ENCODE measurements at places on chromosomes 7 and 10.
A peak's percentile ranks its signal among the peaks of the same experiment; 100 is the strongest.

GRCh38 chr7:27661811-27662489 lies 733 bp downstream of the HIBADH start:
- DNase-seq: peak; percentile 30

- peak; percentile 69 for DNase-seq
These were observed 578 bp downstream of the CACUL1 start for GRCh38 chr10:118754229-118754555.

- DNase-seq: no peak
These were observed 3.7 kb downstream of the MSRB2 start for GRCh38 chr10:23099079-23099478.

GRCh38 chr7:150974468-150975391 lies 3.4 kb downstream of the KCNH2 start:
- DNase-seq: peak; percentile 62

DNA sequence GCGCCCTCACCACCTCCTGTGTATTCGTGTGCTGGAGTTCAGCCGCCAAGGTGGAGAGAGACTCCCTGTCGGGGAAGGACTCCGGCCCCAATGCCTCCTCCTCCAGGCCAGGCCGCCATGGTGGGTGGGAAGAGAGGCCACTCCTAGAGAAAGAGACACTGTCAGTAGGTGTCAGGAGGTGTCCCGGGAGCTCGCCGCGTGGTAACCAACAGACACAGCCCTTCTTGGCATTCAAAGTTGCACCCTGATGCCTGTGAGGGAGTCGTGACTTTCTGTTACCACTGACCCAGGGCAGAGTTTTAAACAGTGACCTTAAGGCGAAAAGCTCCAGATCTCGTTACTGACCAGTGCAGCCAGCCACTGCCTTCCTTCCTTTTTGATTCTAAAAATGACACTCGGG lies 155.2 kb downstream of the CUX1 start:
- DNase-seq: no peak

- DNase-seq: no peak
These were observed 78.1 kb downstream of the AHR start for GRCh38 chr7:17376595-17376994.

- DNase-seq: peak; percentile 94
These were observed 14.7 kb upstream of the MICALL2 start for GRCh38 chr7:1473864-1474512.

DNA sequence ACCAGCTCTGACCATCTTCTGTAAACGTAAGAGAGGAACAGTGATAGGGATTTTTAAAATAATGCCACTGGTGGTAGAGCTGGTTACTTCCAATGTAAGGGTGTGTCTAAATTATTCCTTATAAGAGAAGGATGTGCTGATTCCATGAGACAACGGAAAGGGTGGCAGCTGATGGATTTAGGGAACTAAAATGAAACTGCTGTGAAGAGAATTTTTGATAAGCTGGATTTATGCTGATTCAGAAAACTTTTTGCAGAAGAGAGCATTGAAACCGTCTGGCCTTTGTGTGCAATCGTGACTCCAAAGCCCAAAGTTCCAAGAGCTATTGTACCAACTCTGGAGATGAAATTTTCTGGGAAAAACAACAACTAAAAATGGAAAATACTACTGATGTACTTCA lies 301.0 kb downstream of the PRPF18 start:
- DNase-seq: no peak

DNA sequence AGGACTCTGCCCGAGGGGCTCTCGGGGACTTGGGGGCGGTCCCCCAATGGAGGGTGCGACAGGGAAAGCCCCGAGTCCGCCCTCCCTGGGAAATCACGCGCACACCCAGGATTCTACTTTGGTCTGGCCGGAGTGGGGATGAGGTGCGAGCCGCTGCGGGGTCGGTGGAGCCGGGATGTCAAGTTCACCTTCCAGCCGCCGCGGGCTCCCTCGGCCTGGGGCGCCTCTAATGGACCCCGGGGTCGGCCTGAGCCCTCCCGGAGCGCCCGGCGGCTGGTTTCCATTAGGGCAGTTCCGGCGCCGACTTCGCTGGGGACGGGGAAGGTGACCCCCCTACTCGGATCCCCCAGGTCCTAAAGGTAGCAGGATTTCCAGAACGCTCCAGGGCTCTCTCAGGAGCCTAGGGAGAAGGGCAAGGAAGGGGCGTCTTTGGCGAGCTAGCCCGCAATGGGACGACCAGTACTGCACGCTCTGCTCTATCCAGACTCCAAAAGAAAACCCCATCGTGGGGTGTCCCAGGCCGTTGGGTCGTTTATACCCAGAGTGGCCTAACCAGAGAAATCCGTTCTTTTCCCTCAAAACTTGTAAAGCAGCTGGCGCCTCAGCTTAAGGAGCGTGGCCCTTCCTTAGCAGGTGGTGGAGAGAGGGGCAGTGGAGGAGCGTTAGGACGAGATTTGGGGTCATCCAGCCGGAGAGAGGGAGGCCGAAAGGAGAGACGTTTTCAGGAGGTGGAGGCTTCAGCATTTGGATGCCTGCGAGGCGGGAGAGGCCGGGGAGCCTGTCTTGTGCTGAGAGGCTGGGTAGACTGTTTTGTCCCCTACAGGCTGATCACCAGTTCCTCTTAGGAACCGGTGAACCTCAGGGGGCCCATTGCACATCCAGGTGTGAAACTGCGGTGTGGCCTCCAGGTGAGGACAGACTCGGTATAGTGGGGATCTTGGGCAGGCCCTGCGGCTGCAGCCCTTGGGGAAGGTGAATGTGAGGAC lies 860 bp upstream of the WDR86 start:
- DNase-seq: peak; percentile 70

- no peak for DNase-seq
These were observed 56.4 kb downstream of the BBS9 start for GRCh38 chr7:33185786-33186185.

DNA sequence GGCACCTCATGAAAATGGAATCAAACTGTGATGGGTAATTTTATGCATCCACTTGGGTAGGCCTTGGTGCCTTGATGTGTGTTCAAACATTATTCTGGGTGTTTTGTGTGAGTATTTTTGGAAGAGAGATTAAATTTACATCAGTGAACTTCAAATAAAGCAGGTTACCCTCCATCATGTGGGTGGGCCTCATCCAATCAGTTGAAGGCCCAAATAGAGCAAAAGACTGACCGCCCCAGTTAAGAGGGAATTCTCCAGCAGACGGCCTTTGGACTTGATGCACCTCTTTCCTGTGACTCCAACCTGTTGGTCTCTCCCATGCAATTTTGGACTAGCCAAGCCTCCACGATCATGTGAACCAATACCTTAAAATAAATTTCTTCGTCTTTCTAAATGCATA lies 97.7 kb upstream of the DPP6 start:
- DNase-seq: no peak

GRCh38 chr7:90180011-90180585 lies 25.8 kb downstream of the STEAP1 start:
- DNase-seq: no peak

- DNase-seq: no peak
These were observed 6.0 kb downstream of the CREB5 start for GRCh38 chr7:28418311-28418710.

GRCh38 chr7:40520986-40521738 lies 386.4 kb downstream of the SUGCT start:
- DNase-seq: no peak

GRCh38 chr7:93202594-93203250 lies 23.5 kb downstream of the HEPACAM2 start:
- no peak for DNase-seq

- DNase-seq: peak; percentile 42
These were observed 123.9 kb upstream of the PPIF start for GRCh38 chr10:79223091-79224048.

- peak; percentile 24 for DNase-seq
These were observed 402.0 kb upstream of the NRG3 start for GRCh38 chr10:81472927-81473470.

- DNase-seq: peak; percentile 88
These were observed at the start of gene TSPAN33 for GRCh38 chr7:129144095-129144833. Gene TSPAN33 (plus strand): TSS chr7:129144707. CDS start chr7:129144981, 274 bp downstream.

- no peak for DNase-seq
These were observed 323.4 kb downstream of the PARD3 start for GRCh38 chr10:34491678-34492077.

GRCh38 chr10:91935886-91936285 lies 12.3 kb downstream of the BTAF1 start:
- DNase-seq: no peak

- no peak for DNase-seq
These were observed 316.9 kb upstream of the GRM3 start for GRCh38 chr7:86326847-86327246.

Data from WTC11 (cell line).